ENCODE measurements at places on chromosomes 3 and 15.

- peak; percentile 31 for DNase-seq
Observed at GRCh38 chr3:131688370-131688769, 185.6 kb upstream of the MRPL3 start.

DNA sequence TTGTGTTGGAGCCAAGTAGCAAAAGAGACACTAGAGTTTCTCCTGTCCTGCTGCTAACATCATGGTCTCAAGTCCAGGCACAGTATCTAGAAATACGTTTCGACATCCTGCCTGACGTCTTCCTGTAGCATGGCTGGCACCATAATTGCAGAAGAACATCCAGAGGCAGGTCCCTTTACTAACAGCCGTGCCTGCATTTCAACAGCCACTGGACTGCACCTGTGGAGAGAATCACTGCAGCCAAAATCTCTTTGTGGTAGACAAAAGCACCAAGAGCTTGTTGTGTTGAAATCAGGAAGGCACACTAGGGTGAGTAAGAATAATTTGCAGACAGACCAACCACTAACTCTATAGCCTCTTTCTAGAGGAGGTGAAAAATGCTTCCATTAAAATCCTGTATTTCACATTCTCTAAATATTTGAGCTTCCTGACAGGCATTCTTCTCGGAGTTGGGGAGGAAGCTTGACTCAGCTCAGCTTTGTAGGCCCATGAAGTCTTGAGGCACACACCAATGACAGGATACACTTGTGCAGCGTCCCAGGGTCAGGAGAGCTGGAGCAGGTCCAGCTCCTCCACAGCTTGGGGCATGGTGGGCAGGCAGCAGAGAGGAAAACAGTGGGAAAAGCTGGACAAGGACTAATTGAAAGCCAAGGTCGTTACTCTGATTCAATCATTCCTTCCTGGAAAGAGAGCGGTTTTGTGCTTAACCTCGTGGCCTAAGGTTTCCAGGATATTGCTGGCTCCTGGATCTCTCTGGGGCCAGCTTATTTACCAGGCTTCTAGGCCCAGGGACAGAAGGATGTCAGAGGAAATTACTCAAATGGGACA lies 244.9 kb downstream of the FAM43A start:
- DNase-seq, result peak; percentile 80

GRCh38 chr3:127296166-127296565 lies 8.3 kb upstream of the PRR20G start:
- DNase-seq, result no peak

GRCh38 chr15:36756707-36757106 lies 177.3 kb downstream of the CDIN1 start:
- DNase-seq, result no peak

DNA sequence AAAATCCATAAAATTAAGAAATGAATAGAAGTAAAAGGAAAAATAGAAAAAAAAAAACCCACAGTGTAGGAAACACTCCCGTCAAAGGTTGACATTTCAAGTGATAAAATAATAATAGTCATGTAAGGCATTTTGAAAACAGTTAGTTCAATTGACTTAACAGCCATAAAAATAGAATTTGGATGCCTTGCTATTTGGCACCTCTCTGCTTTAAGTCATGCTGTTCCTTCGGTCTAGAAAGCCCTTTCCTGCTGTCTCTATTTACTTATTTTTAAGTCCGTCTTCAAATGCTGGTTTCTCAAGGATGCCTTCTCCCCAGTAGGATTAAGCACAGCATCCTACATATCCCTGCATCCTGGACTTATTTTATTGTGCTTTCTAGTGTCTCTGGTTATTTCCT lies 22.3 kb upstream of the RETNLB start:
- no peak for DNase-seq

DNA sequence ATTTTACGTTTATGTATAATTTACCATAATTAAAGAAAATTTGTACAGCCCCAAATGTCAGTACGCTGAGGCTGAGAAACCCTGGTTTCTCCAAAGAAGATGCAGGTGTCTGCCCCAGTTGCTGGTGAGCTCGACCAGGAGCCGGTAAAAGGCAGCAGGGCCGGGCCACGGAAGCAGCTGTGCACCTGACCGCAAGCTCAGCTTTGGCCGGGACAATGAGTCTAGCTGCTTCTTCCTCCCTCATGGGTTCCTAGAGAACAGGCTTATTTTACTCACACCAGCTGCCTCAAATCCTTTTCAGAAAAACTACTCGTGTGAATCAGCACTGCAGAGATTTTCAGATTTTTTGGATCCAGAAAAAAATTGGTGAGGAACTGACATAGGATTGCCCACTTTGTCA lies 18.0 kb upstream of the ZXDC start:
- DNase-seq, result no peak

- DNase-seq, result peak; percentile 96
Observed at GRCh38 chr3:167814441-167814951, 79.0 kb downstream of the SERPINI1 start.

DNA sequence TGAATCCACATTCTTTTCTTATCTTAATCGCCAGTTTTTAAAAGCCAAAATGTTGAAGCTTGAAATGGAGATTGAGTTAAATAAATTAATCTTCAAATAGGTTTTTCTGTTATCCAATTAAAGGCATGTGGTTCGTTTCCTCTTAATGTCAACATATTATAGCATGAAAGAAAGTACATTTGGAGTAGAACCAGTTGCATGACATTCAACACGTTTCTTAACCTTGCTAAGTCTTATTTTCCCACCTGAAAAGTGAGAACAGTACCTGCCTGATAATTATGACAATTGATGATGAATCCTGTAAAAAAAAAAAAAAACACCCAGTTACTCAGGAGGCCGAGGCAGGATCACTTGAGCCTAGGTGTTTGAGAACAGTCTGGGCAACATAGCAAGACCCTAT lies 29.3 kb downstream of the PIAS1 start:
- no peak for DNase-seq

DNA sequence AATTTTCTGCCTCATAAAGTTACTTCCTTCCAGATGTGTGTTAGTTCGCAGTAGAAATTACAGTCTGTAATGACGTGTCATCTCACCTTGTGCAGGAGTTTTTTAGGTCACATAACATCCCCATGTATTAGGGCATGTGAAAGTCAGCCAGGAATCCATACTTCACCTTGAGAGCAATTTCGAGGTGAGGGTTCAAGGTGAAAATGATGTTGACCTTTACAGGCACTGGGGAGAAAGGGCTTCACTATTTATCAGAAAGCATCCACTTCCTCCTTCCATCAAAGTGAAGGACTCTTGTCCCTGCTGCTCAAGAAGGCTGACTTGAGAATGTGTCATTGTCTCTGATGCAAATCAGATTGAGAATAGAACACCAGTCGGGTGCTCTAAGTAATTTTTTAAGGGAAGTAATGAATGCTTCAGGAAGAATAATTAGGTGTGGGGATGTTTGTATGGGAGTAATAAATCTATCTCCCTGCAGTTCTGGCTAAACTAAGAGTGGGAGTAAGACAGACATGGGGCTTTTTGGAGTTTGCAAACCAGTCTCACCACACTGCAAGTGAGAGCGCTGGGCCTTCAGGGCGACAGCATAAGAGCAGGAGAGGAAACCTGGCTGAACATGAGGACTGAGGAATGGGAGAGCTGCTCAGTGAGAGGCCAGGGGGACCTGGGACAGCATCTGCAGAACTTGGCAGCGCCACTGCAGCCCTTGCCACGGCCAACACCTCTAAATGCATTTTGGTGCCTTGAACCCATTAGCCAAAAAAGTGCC lies 85.9 kb upstream of the IL12A start:
- DNase-seq, result no peak

- DNase-seq, result no peak
Observed at GRCh38 chr3:169365993-169366915, 297.3 kb downstream of the MECOM start.

GRCh38 chr15:71256934-71257664 lies 141.8 kb downstream of the THSD4 start:
- DNase-seq, result no peak

DNA sequence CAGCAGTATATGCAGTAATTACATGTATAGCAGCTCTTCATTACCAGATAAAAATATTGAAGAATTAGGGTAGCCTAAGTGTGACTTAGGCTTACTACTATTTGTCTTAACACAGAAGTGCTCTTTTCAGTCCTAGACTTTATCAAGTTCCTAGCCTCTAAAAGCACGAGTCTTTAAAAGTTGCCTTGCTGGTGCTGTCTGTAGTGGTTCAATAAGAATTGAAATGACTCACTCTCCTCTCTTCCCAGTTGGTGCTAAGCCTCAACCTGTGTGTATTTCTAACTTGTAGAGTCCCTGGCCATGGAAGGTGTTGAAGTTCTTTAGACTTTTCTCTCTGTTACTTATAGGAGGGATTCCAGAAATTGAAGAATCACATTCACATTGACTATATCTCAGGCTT lies 395.4 kb upstream of the THRB start:
- DNase-seq, result no peak

- DNase-seq, result no peak
Observed at GRCh38 chr3:195208183-195208582, 62.8 kb downstream of the XXYLT1 start.

- DNase-seq, result no peak
Observed at GRCh38 chr15:38696109-38696727, 131.6 kb upstream of the RASGRP1 start.

DNA sequence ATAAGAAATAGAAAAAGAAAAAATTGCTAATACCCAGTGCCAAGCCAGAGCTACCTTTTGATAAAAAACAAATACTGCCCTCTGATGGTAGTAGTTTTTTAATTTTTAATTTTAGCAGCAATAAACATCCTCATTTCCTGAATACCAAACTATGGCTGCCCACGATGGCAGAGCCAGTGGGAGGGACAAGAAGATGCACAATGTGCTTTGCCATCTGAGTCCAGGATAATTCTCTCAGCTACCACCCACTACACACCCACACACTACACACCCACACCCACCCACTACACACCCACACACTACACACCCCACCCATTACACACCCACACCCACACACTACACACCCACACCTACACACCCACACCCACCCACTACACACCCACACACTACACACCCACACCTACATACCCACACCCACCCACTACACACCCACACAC lies 17.8 kb downstream of the CEP19 start:
- peak; percentile 35 for DNase-seq

DNA sequence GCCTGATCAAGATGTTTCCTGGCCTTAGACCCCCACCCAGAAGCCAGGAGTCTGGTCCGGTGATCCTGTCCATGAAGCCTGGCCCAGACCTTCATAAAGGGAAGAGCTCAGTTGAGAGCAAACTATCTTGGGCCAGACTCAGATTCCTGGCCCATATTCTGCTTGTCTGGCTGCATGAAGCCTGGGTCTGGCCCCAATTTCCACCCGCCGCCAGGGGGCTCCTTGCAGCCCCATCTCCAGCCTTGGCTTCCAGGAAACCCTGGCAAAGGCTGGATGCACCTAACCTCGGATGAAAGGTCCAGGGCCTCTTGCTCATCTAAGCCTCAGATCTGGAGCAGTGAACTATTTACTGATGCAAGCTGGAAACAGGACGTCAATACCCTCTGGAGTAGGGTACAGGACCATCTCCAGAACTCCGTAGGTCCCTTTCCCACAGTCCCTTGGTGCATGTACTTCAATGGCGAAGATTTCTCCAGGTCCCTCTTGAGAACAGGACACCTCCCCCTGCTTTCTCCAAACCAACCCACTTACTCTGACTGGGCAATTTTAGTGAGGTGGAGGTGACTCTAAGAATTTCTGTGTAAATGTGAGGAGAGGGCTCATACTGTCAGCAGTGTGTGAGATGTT lies 5.6 kb downstream of the FOXL2 start:
- peak; percentile 30 for DNase-seq

DNA sequence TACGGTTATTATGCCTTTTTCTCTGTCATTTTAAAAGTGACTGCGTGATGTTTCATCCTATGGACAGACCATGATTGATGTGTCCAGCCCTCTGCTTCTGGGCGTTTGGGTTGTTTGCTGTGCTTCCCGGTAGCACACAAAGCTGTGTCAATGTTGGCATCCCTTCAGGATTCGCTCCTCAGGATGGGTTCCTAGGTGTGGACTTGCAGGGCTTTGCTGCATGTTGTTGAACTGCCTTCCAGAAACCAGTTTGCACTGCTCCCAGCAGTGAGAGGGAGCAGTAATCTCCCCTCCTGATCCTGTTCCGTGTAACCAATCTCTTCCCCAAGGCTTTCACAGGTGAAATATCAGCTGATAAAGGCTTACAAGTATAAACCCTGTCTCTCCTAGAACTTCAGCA lies 787 bp downstream of the TRPM1 start:
- no peak for DNase-seq

- no peak for DNase-seq
Observed at GRCh38 chr3:128210711-128211110, 57.4 kb downstream of the EEFSEC start.

All from fibroblast of the aortic adventitia (primary cell).